Fibroblast of the aortic adventitia (primary cell): ENCODE measurements at places on chromosomes 11 and 22. TPM values are rescaled to one million over a fixed set of nuclear protein-coding genes. Genes with fewer than 3 reads are reported as not detected.

Gene WBP2NL
- 0.18 and 1.6 TPM in 2 replicates for total RNA-seq

Gene IRAG1
- 17.6 and 32.0 TPM in 2 replicates for total RNA-seq

GRCh38 chr11:61814247-61814957, 2.4 kb downstream of the FADS1 start:
- no peak for DNase-seq

DNA sequence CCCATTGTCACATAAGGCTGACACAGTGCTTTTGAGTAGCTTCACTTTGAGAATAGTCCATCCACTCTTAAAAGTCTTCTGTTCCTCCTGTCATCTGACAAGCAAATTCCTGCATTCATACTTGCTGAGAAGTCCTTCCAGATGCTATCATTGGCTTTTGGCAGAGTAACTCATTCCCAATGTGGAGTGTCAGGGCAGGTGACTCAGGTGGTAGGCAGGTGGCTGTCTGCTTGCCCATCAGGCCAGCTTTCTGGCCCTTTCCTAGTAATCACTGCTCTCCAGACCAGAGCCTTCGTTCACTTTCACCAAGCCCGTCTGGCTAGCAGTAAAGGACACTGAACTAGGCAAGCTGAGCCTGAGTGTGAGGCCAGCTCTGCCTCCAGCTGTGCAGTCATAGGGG, 162.5 kb upstream of the CCDC90B start:
- DNase-seq: no peak

Gene RANBP1
- 160 and 191 TPM in 2 replicates for total RNA-seq

DNA sequence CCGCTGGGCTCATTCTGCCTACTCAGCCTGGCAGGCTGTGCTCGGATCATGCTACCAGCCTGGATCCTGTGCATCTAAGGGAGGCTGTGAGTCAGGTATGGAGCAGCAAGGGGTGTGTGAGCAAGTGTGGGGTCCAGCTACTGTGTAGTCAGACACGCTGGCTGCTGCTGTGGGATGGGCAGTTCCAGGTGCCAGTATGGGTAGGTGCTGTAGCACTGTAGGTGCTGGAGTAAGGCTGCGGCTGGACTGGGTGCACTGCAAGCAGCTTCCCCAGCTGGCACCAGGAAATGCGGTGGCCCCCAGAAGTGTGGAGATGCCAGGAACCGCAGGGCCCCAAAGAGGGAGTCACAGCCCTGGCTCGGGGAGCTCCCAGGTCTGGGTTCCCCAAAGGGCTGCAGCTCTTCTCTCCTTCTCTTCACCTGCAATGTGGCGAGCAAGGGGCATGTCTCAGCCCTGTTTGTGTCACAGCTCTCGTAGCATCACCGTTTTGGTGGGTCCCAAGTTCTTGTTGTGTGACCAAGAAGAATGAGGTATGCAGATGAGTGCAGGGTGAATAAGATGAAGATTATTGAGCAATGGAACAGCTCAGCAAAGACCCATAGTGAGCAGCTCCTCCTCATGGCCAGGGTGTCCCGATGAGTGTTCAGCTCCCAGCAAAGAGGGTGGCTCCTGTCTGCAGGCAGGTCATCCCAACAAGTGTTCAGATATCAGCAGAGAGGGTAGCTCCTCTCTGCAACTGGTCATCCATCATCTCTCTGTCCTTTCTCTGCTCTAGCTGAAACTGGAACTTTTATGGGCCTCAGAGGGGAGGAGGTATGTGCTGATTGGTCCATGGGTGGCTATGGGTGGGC, 462.9 kb downstream of the TBC1D22A start:
- DNase-seq: no peak

DNA sequence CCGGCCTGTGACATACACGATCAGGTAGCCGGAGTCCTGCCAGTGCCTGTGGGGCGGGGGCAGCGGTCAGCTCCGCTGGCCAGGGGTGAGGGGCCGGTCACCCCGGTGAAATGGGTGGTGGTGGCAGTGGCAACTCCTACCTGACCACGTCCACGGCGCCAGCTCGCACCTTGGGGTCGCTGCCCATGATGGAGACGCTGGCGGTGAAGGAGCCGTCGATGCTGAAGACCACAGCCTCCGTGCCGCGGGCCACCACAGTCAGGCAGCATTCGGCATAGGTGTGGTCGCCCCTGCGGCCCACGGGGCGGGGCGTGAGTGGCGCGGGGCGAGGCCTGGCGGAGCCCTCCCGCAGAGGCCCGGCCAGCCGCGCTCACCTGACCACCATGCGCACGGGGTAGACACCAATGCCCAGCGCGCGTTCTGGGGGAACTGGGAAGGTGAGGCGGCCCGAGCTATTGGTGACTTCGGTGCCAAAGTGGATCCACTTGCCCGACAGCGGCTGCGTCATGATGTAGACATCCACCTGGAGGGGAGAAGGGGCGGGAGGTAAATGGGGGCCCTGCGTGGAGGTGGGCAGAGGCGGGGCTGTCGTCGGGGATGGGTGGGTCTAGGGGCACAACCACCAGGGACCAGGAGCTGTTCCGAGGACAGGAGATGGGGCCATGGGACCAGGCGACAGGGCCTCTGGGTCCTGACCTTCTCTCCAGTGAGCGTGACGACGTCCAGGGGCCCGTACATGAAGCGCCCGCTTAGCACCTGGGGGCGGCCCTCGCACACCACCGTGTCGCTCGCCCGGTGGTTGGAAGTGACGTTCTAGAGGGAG, 10.9 kb downstream of the AIP start:
- no peak for DNase-seq

Gene NRIP3
- 4.3 and 21.3 TPM in 2 replicates for total RNA-seq

- DNase-seq: no peak
Measured at GRCh38 chr11:45407226-45407625, 121.1 kb upstream of the SYT13 start.

Gene RHOD
- 15.1 and 26.1 TPM in 2 replicates for total RNA-seq

Gene KCNJ11
- not detected in 2 replicates for total RNA-seq

DNA sequence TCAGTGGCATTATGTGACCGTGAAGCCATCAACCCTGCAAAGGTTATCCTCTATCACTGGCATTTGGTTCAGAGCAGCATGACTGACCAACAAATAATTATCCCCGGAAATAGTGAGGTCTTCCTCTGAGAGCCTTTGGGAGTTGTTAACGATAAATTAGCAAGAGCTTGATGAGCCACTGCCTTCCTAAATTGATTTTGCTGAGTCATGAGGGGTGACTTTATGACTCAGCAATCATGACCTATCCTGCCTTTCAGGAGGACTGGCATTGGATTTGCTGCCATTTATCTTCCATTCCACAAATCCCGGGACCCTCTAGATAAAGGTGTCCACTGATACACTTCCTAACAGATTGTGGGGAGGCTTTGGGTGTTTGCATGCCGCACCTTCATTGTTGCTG, 80.8 kb upstream of the MTNR1B start:
- DNase-seq: no peak

GRCh38 chr11:119625206-119625978, 103.6 kb downstream of the NECTIN1 start:
- DNase-seq: peak; percentile 35

DNA sequence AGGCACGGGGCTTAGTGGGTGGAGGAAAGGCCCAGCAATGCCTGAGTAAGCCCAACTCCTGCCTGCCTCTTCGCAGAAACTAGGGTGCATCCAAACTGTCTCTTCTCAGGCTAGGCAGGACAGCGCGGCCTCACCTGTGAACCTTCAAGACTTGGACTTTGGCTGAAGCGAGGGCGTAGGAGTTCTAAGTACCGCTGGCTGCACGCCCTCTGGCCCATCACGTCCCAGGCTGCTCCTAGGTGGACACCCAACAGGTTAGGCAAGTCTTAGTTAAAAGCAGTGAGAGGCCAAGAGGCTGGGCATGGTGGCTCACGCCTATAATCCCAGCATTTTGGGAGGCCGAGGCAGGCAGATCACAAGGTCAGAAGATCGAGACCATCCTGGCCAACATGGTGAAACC, 1.8 kb upstream of the DDB2 start:
- DNase-seq: no peak

DNA sequence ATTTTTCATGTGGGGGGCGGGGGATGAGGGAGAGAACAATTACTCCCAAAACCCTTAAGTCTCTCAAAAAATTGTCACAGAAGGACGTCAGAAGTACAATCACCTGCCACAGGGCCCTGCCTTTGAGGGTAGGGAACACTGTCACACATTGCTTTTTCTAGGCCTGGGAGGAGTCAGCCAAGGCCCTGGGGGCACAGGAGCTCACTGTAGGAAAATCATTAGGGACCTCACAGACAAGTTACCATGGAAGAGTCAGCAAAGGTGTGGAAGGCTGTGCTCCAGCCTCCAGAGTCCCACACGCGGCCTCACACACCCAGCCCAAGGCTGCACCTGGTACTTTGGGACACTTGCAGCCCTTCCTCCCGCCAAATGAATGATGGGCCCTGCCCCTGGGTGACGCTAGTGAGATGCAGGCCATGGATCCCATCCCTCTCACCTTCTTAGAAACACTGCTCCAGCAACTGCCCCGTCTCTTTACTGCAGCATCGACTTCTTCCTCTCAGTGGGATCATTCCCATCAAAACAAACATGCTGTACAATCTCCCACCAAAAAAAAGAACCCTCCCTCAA, 3.3 kb downstream of the PLEKHA7 start:
- no peak for DNase-seq

DNA sequence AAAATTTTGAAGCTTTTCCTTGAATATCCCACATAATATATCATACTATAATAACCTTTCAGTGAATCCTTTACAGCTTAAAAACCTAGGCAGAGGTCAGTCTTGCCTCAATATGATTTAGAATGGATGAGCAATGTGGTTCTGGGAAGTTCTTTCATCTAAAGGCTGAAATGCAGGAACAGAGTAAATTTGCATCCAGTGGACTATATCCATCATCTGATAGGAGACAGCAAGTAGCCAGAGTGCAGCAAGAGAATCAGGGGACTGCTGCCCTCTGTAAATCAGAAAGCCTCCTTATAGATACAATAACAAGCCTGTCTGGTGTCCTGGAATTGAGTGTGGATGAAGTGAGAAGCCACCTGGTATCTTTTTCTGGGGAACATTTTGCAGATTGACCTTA, 748.3 kb upstream of the CCDC90B start:
- no peak for DNase-seq
